ENCODE measurements at places on chromosomes 6 and 20.

GRCh38 chr6:163400509-163400908 lies 14.0 kb upstream of the QKI start:
- no peak for DNase-seq

DNA sequence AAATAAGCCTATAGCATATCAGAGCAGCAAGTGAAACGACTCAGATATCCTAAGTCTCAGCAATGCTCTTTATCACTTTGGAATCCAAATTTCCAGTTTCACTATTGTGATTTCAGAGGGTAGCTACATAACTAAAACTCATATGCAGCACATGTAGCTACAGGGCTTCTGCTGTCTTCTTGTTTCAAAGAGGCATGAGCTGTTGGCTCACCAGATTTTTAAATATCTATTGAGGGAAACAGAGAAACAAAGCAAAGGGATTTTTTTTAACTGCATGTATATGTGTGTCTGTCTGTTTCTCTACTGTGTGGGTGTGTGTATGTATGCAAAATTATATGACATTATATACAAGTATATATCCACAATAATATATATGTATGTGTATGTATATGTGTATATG lies 258.4 kb downstream of the HDGFL1 start:
- no peak for DNase-seq

DNA sequence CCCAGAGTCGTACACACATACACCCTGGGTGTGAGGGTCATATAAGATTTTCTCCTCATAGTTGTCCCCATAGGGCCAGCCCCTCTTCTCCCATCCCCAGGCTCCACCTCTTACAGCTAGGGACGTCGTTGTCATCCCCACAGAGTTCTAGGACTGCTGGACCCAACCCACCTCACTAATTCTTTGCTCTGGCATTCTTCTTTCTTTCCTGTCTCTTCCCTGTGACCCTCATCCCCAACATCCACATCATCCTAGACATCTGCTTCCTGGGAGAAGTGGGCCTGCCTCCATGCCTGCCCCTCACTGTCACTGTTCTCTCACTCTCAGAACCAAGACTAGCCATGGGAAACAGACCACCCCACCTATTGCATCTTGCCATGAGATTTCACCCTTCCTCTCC lies 1.1 kb downstream of the PSMF1 start:
- no peak for DNase-seq

DNA sequence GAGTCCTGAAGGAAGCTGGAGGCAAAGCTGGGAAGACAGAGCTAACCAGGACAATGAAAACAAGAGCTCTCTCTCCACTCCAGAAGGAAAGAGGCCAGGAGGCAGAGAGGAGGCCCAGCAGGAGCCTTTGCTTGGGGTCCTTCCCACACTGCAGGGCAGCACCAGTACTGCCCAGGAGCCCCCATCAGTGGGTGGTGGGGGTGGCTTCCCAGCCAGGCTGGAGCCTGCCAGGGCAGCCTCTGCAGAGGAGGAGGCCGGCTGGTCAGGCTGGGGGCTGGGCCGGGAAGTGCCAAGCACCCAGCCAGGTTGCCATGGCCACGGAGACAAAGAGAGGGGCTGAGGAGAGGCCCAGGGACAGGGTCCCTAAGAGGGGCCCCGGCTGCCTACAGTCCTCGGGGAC lies 33.4 kb downstream of the PREX1 start:
- no peak for DNase-seq

DNA sequence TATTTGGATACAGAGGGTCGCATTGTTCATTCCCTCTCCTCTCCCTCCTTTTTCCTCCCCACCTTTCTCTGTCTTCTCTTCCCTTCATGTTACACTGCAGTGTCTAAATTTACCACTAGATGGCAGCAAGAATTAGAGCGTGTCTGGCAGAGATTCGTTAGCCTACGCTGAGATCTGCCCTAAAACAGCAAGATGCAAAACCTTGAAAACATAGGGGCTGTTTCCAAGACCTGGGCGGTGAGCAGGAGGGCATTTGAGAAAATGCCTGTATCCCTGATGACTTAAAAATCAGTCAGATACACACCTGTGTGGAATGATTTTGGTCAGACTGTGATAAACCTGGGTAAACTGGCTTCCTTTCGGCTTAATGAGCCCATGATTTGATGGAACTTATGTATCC lies 101.5 kb upstream of the ISM1 start:
- peak; percentile 39 for DNase-seq

DNA sequence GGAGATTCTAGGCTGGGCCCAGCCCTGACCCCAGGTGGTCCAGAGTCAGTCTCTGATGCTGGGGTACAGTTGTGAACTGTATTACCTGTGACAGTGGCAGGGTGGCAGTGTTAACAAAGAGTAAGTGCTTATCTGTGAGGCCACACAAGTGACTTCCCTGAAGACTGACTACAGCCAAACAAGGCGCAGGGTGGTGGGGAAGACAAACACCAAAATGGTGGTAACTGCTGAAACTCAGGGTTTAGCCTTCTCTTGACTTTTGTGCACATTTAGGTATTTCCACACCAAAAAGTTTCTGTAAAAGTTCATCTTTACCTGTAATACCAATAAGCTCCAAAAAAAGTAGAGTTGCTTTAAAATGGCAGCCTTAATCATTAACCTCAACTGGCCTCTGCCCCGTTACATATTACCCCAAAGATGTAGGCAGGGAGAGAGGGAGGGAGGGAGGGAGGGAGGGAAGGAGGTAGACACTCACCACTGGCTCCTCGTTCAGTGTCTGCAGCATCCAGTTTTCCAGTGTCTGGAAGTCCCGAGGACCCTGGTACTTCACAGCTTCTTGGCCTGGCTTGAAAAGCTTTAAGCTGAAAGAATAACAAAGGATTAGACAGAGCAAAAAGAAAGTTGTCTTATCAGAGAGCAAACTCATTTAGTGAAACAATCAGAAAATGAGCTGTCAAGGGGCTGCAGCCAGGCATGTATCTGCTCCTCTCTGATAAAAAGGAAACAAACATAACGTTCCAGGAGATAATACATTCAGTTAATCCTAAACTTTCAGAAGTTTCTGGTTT lies 11.3 kb downstream of the TXNDC5 start:
- no peak for DNase-seq

DNA sequence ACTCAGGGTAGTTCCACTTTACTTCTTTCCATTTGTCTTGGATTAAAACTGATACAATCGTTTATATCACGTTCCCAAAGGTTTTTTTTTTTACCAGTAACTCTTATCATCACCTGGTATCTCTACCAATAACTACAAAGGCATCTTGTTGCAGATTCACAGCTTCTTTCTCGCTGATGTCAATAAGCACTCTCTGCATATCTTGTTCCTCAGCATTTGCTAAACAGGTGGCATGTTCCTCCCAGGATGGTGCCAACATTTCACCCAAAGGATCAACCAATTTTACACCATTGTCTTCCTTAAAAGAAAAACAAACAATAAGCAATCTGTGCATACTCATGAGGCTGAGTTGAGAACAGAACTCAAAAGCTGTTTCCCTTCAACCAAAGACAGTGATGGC lies 4.6 kb downstream of the PGM3 start:
- no peak for DNase-seq

DNA sequence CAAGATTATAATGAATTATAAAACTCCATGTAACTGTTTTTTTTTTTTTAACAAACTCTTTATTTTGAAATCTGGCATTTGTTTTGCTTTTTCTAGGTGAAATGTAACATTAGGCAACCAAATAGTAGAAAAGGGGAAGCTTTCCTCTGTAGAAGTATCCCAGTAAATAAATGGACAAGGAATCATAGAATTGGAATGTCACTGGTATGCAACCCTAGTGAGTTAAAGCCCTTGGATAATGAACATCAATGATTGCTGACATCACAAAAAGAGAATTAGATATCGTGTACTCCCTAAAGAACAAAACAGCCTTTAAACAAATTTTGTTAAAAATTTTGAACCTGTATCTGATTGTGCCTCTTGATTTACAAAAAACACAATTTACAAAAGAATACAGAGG lies 93.9 kb upstream of the OGFRL1 start:
- DNase-seq: no peak

DNA sequence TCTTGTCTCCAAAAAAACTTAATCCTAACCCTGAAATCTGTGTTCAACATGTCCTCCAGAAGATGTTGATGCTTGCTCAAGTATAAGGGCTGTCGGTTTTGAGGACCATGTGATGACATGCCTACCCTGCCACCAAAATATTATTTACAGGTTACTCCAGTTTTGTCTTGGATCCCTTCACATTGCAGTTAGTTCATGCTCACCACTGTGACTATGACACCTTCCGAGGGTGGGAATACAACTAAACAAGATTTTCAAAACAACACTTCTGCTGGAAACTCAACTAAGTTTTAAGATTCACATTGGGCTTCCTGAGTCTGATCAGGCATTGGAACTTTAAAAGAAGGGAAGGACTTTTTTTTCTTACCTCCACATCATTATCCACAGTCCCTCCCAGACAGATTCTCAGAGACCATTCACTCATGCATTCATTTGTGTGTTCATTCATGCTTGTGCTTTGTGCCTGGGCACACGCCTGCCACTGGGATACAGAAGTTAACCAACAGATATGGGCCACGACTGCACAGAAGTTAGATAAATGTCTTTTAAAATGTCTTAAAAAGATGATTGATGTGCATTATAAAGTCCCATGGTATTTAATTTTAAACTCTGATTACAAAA lies 118.7 kb upstream of the GJE1 start:
- no peak for DNase-seq

DNA sequence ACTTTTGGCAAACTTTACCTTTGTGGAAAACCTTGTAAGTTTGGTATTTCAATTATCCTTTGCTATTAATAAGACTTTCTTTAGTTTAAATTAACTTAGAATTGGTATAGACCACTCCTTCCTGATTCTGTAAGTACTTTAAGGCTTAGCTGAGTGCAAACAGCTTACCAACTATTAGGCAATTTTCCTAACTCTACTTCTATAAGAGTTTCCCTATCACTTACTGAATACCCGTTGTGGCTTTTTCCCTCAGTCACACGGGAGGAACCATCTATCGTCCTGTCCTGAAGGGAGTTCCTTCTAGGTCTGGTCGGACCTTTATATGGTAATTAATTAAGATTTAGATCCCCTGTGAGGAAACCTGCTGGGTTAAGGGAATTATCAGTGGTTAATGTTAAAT lies 9.6 kb downstream of the SLC35A1 start:
- no peak for DNase-seq

DNA sequence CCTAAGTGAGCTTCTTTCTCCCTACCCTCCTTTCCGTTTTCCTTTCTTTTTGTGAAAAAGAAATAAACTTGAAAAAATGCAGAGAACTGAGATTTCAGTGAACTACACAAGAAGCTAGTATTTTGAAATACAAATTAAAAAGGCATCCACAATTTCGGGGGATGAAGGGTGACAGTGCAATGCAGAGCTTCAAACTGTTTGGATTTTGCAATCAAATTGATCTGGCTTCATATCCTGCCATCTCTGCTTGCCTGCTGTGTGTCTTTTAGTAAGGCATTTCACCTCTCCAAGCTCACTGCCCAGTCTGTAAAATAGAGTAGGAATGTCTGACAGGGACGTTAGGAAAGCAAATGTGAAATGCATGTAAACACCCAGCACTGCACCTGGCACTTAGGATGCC lies 258.0 kb downstream of the HACE1 start:
- DNase-seq: no peak

- no peak for DNase-seq
Measured at GRCh38 chr6:139546106-139546472, 171.6 kb upstream of the CITED2 start.

DNA sequence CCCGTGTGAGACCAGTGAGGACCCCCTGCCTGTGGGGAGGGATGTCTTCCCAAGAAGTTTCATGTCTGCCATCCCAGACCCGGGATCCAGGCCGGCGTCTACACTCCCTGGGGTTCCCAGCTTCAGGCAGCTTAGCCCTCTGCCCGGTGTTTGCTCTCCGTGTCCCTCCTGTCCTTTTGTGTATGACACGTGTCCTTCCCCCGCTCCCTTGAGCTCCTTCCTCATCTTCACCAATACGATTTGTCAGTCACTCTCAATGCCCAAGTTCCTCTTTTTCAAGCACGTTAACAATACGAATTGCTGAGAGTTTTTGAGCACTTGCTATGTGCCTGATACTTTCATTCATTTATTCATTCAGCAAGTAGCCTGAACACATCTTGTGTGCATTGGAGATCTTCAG lies 115.6 kb upstream of the PTPN1 start:
- no peak for DNase-seq

DNA sequence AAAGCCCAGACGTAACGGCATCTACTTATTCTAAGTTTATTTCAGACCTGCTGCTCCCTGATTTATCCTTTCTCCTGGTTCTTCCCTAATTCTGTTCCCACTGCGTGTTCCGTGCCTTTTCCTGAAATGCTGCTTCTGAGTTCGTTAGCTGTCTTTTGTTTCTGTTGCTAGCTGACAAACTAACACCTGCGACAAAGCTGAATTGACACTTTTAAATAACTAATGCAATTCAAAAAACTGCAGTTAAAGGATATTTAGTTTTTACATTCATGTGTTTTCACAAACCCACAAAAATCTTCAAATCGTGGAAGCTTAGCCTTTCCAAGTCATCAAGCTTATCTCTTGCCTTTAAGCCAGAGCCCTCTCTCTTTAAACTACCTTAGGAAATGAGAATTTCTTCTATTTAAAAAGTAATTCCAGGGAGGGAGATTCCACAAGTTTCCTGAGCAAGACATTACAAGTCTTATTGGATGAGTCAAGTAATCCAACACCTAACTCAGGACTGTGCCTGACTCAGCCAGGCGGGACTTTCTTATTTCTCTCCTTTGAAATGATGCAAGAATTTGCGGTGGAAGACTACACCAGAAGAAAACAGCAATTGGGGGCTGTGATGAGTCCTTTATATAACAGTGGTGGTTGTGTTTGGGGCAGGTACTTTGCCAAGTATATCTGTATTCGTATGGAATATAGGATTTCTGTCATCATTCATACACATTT lies 6.3 kb downstream of the ADTRP start:
- peak; percentile 30 for DNase-seq

DNA sequence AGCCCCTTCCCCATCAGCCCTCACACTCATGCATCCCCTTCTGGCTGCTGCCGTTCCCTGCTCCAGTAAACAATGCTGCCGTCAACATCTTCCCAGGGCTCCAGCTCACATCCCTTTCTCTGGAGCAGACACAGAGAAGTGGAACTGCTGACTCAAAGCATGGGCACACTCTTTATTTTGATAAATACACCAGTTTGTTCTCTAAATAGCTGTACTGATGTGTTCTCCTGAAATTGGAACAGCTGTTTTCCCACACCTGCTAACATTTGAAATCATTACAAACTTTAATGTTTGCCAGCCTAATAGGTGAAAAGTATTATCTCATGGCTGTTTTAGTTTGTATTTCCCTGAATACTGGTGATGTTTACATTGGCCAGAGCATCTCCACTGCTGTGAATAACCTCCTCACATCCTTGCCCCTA lies 102.1 kb upstream of the NXT1 start:
- no peak for DNase-seq

- DNase-seq: peak; percentile 88
Measured at GRCh38 chr6:42390228-42390934, 61.3 kb downstream of the TRERF1 start.

- DNase-seq: no peak
Measured at GRCh38 chr20:63085151-63085861, 78.5 kb upstream of the BHLHE23 start.

GRCh38 chr6:34074064-34074742 lies 71.7 kb downstream of the GRM4 start:
- no peak for DNase-seq

All from activated CD4-positive, alpha-beta memory T cell treated with anti-CD3 and anti-CD28 coated beads for 36 hours (primary cell).